Activated naive CD4-positive, alpha-beta T cell (primary cell): ENCODE measurements at places on chromosomes 3 and 15.

DNA sequence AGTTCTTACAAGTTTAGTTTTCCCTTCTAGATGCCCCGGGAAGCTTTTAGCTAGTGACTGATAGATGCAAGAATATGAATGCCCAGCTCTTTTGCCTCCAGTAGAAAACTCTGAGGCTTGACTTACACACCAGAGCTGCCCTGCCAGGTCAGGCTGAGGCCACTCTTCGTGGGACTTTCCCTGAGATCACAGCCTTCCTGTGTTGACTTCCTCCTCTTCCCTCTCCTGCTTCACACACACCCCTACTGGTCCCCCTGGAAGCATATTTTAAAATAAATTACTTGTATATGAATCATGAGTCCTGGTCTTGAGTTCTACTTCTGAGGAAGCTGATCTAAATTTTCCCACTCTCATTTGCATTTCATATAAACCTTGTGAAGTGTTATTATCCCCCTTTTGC lies 413.7 kb downstream of the PDCD6IP start:
- no peak for DNase-seq

DNA sequence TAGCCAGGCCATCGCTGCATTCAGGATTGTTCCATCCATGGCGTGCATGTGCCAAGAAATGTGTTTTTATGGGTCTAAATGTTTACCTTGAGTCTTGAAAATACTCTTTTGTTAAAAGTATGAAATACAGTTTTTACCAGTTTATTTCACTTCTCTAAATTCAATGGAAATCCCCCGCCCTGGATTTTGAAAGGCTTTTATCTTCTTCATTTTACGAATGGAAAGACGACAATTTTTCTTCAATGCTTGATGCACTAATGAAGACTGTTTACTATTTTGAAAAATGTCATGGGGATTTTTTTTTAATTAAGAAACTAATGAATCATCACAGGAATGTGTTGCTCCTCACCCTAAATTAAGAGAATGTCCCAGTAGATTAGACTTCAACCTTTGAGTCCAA lies 83.5 kb downstream of the FAM81A start:
- no peak for DNase-seq

GRCh38 chr15:91845720-91846119 lies 7.8 kb upstream of the SLCO3A1 start:
- DNase-seq = no peak

GRCh38 chr3:71780430-71780829 lies 4.5 kb downstream of the PROK2 start:
- DNase-seq = no peak

GRCh38 chr3:130378677-130379191 lies 33.3 kb downstream of the COL6A5 start:
- DNase-seq = no peak

- no peak for DNase-seq
Measured at GRCh38 chr3:165197481-165197800, 1.3 kb upstream of the SLITRK3 start.

- DNase-seq = no peak
Measured at GRCh38 chr15:40002295-40002694, 36.7 kb downstream of the SRP14 start.

- DNase-seq = no peak
Measured at GRCh38 chr3:45330510-45331295, 57.7 kb upstream of the LARS2 start.

DNA sequence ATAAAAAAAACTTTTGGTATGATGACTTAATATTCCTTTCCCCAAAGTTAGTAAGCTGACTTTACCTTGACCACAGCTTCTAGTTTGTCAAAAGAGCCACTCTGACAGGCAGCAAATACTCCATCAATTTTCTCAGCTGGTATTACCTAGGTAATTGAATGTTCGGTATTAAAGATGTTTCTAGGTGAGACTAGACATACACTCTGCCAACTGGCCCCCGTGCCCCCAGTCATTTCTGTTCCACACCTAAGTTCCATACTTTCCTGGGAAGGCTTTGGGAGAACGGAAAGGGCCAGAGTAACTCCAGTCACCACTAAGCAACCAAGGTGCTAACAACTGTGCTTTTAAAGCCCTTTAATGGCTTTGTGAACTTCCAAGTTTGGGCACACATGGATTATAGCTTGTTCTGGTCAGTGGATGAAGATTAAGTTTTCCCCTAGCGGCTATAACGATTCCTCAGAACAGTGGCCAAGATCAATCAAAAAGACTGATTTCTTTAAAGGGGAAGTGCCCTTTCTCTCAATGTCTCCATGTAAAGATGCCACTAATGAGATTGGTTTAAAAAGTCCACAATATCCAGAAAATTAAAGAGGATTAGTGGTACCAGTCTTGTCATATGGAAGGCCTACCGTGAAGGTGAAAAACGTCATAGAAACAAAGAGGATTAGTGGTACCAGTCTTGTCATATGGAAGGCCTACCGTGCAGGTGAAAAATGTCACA lies 7.0 kb downstream of the EIF4A2 start:
- DNase-seq = no peak

DNA sequence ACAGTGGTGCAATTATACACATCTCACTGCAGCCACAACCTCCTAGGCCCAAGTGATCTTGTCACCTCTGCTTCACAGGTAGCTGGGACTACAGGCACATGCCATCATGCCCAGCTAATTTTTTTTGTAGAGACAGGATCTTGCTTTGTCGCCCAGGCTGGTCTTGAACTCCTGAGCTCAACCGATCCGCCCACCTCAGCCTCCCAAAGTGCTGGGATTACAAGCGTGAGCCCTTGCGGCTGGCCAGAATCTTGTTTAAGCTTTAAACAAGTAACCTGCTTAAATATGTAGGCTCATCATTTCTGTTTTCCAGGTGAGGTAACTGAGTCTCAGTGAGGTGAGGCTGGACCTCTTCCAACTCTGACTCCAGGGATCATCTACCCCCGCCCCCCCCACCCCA lies 7.7 kb upstream of the PSTPIP1 start:
- DNase-seq = no peak

- DNase-seq = no peak
Measured at GRCh38 chr3:125359700-125360099, 15.4 kb downstream of the ZNF148 start.

- DNase-seq = no peak
Measured at GRCh38 chr3:170256597-170256996, 34.4 kb downstream of the PRKCI start.

GRCh38 chr3:151282921-151283320 lies 4.6 kb upstream of the P2RY14 start:
- no peak for DNase-seq

- no peak for DNase-seq
Measured at GRCh38 chr15:68333775-68334470, 56.4 kb downstream of the FEM1B start.

DNA sequence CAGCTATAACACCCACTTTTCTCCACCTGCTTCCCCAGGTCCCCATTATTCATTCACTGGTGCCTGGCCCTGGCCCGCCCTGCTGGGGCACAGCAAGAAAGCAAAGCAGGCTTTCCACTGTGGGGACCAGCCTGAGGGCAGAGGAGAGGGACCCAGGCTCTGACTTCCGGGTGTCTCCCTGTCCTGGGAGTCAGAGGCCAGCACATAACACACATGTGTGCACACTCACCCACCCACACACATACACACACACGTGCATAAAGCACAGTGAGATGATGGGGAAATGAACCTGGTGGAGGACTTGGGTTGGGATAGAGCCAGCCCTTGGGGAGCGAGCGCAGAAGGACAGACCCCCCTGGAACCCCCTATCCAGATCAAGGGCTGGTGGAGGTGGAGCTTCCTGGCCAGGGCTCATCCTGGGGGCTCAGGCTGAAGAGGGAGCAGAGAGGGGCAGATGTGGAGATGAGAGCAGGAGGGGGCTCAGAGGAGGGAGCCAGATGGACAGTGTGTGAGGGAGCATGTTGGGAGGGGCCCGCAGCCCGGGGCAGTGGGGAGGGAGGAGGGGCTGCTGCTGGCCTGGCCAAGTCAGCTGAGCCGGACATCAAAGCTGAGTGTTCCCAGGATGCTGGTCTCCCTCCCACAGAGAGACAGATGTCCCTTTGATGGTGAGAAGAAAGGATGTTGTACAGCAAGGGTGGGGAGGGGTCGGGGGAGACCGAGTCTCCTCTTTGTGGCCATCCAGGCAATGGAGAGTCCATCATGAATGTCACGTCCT lies 78.2 kb downstream of the LINGO1 start:
- no peak for DNase-seq

DNA sequence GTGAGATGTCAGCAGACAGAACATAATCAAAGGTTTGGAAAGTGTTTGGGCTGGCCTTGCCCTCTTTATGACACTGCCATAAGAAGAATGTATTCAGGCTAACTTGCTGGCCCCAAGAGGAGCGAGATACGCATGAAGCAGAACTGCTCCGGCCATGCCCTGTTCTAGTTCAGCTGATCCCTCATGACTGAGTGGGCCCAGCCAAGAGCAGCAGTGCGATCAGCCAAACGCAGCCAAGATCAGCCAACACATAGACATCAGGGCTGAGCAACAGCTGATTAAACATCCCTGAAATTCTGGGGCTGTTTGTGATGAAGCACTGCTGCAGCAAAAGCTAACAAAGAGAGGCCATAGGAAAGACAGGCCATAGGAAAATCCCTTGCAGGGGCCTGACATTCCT lies 24.1 kb downstream of the POMGNT2 start:
- DNase-seq = no peak

DNA sequence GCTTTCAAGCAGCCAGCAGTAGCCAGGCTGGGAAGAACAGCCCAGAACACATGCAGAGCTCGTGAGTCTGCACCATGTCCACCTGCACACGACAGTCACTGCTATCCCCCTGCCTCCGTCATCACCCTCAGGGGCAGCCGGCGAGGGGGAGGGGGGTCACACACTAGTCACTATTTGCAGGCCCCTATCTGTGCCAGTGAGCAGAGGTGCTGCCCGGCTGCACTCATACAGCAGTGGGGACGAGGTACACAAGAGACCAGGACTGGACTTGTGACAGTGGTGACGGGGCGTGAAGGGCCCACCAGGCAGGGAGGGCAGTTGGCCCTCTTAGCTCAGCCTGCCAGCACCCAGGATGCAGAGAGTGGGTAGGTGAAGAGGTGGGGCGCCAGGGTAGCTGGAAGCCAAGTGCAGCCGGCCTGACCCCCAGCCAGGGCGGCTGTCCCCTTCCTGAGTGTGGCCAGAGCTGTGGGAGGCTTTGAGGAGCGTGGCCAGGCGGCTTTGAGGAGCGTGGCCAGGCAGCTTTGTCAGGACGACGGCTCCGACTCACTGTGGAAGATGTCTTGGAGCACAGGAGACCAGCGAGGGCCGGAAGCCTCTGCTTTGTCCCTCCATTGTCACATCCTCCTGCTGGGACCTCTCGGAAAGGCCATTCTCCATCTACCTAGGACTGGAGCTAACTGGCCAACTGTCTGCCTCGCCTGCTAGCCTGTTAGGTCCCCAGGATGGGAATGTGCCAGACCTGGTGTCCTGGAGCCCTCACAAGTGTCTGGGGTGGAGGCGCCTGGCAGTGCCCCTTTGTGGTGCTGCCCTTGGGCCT lies 52.1 kb upstream of the FGD5 start:
- no peak for DNase-seq

DNA sequence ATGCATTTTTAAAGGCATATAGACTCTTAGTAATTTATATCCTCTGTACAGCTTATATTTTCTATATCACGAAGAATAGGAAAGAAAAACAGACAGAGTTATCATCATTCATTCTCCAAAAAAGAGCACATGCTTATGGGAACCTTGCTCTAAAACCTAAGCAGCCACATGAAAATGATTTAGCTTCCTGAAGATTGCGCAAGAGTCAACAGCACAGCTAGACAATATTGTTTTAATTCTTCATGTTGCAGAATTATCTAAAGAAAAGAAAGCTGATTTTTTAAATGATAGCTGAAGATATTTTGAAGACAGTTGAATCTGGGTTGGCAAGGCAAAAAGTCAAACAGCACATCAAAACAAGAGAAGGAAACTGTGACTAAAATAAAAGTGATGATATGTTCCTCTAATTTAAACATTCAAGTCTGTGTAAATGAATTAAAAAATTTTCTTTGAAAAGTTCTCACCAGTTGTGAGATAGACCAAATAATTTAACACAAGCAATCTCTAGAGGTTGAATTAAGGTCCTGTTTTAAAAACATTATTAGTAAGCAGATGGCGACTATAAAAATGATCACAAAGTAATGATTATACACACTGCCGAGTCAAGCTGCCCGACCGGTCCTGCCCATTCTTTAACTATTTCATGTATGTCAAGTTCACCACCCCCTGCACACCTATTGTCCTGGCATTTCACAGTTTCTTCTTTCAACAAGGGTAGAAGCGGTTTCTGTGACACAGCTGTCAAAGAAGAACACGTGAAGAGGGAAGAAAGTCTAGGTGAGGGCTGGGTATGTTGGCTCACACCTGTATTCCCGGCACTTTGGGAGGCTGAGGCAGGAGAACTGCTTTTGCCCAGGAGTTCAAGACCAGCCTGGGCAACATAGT lies 74.2 kb upstream of the BHLHE40 start:
- DNase-seq = no peak

GRCh38 chr3:27985369-27986035 lies 255.9 kb upstream of the CMC1 start:
- no peak for DNase-seq

- DNase-seq = no peak
Measured at GRCh38 chr3:66644549-66644948, 143.7 kb upstream of the LRIG1 start.

DNA sequence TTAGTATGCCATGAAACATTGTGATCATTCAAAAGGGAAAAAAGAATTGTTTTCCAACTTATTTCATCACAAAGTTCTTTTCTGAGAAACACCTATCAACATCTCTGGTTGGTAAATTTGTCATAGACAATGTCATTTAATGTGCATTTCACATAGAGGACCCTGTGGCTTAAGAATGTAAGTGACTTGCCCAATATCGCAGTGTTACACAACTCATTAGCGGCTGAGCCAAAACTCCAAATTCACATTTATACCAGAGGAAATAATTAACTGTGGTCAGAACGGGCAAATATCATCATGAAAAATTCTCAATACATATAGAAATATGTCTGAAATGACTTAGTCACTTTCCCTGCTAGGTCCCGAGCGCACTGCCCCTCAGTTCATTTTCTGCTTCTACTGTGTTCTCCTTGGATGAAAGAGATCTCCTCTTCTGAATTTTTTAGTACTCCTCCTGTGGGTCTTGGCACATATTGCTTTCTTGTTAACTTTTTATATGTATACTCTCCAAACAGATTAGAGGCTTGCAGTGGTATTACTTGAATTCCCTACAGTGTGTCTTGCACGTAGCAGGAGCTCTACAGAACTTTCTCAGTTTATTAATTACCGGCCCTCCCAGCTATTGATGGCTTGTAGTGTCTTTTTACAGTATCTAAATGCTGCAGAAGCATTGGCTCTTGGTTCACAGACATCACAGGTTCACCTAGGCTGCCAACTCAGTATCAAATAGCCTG lies 33.1 kb downstream of the PTX3 start:
- no peak for DNase-seq

GRCh38 chr15:69748576-69749185 lies 296.1 kb downstream of the RPLP1 start:
- no peak for DNase-seq
